Activated naive CD4-positive, alpha-beta T cell treated with Interleukin-2 at 50 U/mL for 16 hours (primary cell): ENCODE measurements at places on chromosomes 3 and 15.

- DNase-seq, result peak; percentile 58
Measured at GRCh38 chr3:48232734-48233133, 8.2 kb upstream of the ZNF589 start.

DNA sequence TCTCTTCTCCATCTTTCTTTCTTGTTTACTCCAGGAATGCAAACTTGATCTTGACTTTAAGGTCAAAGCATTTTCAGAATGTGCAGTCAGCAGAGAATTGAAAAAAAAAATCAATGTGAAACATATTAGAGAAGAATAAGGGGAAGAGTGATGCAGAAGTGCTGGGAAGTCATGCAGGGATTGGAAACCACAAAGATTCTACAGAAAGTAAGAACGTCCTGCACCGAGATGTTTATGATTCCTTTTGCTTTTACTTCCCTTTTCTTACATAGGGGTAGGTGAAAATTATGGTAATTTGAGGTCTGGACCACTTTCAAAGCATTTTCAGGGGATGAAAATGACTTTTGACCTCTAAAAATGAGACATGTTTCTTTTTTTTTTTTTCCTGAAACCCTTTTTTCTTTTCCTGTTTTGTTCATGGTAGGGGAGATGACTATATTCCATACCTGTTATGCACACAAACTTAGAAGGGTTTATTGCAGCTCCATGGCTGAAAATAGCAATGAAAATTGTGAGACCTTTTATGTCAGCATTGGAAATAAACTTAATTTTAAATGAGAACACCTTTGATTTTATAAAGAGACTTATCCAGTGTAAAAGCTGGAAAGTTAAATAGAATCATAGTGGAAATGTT, 623.5 kb upstream of the TBL1XR1 start:
- DNase-seq, result no peak

GRCh38 chr15:80703965-80704364, 8.9 kb downstream of the ABHD17C start:
- no peak for DNase-seq

- peak; percentile 51 for DNase-seq
Measured at GRCh38 chr15:90482124-90483011, 47.4 kb upstream of the CRTC3 start.

GRCh38 chr3:133891662-133892378, 3.9 kb downstream of the RAB6B start:
- DNase-seq, result no peak

- DNase-seq, result peak; percentile 4
Measured at GRCh38 chr3:66938338-66938963, 59.7 kb upstream of the KBTBD8 start.
